Fibroblast of the conjunctiva (primary cell): ENCODE measurements at places on chromosomes 1 and 21.

- peak; percentile 44 for DNase-seq
Measured at GRCh38 chr1:64476251-64476952, 6.5 kb downstream of the CACHD1 start.

GRCh38 chr1:45836451-45836850 is 33.0 kb downstream of the MAST2 start:
- DNase-seq: no peak

GRCh38 chr1:90714521-90714951 is 2.6 kb downstream of the BARHL2 start:
- DNase-seq: no peak

GRCh38 chr21:44288251-44289110 is 2.8 kb downstream of the AIRE start:
- no peak for DNase-seq

DNA sequence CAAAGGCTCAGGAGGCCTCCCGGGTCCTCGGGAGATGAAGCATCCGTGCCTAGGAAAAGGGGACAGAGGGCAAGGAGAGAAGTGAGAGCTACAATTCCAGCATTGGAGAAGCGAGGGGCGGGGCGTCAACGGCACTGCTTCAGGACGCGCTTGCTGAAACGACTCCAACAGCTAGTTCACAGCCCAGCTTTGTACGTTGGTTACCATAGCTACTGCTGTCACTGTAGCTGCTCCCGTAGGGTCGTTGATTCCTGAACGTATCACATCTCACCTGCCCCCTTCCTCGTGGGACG is 63.1 kb downstream of the TOR1AIP2 start:
- DNase-seq: no peak

- DNase-seq: no peak
Measured at GRCh38 chr1:31032266-31032665, 33.3 kb downstream of the PUM1 start.

- no peak for DNase-seq
Measured at GRCh38 chr1:50474859-50475809, 51.9 kb upstream of the DMRTA2 start.

- DNase-seq: no peak
Measured at GRCh38 chr1:209584231-209584672, 738 bp downstream of the CAMK1G start.

DNA sequence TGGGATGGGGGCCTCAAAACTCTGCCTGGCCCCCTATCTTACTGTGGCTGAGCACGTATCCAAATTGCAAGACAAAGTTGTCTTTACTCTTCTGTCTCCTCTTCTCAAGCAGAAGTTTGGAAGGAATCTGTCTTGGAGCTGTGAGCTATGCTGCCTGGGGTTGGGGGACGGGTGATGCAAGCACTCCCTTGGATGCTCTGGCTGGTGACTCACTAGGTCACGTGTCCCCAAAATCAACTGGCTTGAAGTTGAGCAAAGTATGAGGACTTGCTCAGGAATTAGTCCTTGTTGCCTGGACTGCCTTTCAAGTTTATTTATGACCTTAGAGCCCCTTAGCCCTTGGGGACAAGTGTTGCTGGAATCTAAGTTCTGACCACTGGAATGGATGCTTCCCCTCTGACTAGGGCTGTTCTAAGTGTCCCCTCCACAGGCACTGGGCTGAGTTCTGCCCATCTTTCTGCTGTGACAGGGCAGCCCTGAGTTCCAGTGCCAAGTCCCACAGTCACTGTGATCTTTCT is 269.5 kb downstream of the HHAT start:
- DNase-seq: peak; percentile 85

- DNase-seq: no peak
Measured at GRCh38 chr1:204664384-204664651, 21.2 kb downstream of the LRRN2 start.

DNA sequence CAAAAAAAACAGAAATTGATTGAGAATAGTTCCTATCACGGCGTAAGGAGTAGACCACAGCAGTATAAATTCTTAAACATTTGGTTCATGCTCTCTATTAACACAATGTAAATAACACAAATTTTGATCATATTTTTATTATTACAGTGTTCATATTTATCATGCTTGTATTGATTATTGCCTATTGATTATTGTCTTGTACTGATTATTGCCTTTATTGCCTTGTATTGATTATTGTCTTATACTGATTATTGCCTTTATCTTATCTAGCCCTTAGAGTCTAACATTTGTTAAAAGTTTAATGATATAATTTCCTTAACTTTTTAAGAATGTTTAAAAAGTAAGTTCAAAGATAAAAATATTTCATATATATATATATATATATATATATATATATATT is 460.7 kb downstream of the KCNT2 start:
- no peak for DNase-seq

GRCh38 chr1:43352351-43352705 is 6.5 kb upstream of the CDC20 start:
- no peak for DNase-seq

- no peak for DNase-seq
Measured at GRCh38 chr1:164735315-164736052, 176.5 kb downstream of the PBX1 start.

- no peak for DNase-seq
Measured at GRCh38 chr1:169052727-169053126, 53.8 kb upstream of the ATP1B1 start.

DNA sequence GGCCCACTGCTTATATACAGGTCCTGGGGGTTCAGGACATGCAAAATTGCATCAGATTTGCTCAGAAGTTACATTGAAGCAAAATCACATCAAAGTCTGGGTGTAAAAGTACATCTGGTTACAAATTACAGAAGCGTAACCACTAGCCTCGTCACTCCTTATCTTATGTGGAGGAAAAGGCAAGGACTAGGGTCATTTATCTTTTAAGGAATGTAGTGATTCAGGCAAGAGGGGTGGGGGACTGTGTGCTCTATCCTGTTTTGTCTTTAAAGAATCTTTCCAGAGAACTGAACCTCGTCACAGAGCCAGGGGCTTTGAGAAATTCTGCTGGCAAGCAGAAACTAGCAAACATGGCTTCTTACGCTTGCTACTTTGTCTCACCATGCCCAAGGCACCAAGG is 61.1 kb upstream of the RAB4A start:
- DNase-seq: no peak

- DNase-seq: no peak
Measured at GRCh38 chr1:46204406-46204742, 1.2 kb downstream of the LURAP1 start.

DNA sequence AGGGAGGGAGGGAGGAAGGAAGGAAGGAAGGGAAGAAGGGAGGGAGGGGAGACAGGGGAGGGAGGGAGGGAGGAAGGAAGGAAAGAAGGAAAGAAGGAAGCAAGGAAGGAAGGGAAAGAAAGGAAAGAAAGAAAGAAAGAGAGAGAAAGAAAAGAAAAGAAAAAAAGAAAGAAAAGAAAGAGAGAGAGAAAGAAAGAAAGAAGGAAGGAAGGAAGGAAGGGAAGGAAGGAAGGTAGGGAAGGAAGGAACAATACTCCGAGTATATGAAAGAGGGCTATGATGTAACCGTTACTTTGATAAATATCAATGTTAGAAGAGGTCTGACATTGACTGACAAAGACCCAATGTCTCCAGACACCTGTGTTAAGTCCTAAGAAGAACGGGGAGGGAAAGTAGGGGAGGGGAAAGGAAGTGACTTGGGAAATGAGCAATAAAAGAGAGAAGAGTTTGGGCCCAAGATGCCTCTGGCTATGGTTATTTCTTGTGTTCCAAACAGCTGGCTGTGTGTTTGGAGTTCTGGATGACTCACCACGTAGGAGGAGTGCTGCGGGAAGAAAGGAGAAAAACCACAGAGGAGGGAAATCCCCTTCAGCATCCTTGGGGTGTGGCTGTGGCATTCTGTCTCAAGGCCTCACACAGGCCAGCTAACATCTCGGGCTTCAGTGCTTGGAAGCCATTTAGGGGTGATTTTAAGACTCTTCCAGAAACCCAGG is 37.0 kb upstream of the RXRG start:
- peak; percentile 75 for DNase-seq

- peak; percentile 28 for DNase-seq
Measured at GRCh38 chr1:245086389-245086969, 68.3 kb upstream of the KIF26B start.

- no peak for DNase-seq
Measured at GRCh38 chr21:44778499-44778911, 23.1 kb downstream of the UBE2G2 start.

GRCh38 chr1:98045767-98046641 is 125.2 kb upstream of the DPYD start:
- DNase-seq: no peak

DNA sequence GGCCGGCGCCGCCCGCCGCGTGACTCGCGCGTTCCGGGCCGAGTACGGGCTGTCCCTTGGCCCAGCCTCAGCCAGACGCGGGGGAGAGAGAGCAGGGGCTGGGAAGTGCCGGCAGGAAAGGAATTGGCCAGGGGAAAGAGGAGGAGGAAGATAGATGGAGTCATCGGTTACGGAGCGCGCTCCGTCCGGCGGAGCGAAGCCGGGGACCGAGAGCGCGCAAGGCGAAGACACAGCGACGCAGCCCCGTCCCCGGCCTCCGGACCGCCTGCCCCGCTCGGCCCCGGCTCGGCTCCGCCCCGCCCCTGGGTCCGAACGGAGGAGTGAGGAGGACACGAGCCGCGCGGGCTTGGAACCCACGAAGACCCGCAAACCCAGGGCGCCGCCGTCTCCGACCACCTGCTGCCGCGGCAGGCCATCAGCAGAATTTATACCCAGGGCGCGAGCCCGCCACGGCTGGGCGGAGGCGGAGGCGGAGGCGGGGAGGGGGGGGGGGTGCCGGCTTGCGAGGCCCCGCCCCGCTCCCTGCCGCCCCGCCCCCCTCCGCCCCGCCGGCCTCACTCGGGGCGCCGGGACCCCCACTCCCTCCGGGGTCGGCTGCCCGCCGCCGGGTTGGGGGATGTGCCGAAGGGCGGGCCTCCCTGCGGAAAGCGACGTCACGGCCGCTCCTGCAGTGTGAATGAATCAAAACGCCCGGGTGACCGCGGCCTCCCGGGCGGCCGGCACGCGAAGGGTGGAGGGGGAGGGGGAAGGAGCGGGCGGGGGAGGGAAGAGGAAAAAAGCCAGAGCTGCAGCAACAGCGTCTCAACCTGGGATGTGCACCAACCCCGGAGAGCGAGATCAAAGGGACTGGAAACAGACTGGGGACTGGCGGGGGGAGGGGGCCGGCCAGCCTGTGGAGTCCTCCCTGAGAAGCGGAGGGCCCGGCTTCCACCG is at the start of gene LHX4:
Gene LHX4, plus strand, starts transcription at position 782 of the 933 bp plus-strand sequence. CDS start 266 bp downstream, outside the sequence.
- no peak for DNase-seq

DNA sequence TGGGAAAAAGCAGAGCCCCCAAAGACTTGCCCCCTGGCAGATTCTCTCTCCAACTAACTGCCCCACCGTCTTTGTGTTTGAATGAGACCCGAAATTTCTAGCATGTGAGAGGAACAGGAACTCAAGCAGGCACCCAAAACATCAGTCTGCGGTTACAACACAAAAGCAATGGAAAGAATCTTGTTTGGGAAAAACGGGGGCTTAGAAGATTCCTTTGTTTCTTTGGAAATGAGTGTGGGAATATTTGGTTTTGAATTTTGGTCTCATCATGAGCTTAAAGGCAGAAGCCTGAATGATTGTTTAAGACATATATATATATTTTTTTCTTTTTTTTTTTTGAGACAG is 188.9 kb upstream of the TMEM51 start:
- DNase-seq: no peak

DNA sequence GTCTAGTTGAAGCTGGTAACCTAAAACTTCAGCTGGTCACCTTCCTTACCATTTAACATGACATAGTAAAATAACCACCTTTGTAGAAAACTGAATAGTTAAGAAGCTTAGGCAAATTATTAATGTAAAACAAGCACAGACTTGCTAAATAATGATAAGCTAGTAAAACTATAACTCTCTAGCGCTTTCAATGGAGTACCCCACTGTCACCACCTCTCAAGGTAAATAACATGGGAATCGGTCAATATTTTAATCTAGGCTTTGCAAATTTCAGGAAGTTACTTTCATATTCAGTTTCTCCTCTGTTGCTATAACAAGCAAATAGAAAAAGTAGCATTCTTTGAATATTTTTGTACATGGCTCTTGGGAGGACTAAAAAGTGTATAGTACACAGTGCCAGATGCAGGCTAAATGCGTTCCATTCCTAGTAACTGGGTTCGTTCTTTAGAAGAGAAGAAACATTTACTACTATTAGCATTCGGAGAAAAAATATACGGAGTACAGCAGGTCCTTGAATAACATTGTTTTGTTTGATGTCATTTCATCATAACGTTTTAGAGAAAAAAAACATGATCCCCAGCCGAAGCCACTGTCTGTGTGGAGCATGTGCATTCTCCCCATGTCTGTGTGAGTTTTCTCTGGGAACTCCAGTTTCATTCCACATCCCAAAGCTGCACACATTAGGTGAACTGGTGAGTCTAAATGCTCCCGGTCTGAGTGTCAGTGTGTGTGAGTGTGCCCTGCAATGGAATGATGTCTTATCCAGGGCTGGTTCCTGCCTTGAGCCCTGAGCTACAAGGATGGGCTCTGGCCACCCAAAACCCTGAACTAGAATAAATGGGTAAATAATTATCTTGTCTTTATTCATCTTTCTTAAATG is 52.5 kb downstream of the EPRS1 start:
- no peak for DNase-seq

DNA sequence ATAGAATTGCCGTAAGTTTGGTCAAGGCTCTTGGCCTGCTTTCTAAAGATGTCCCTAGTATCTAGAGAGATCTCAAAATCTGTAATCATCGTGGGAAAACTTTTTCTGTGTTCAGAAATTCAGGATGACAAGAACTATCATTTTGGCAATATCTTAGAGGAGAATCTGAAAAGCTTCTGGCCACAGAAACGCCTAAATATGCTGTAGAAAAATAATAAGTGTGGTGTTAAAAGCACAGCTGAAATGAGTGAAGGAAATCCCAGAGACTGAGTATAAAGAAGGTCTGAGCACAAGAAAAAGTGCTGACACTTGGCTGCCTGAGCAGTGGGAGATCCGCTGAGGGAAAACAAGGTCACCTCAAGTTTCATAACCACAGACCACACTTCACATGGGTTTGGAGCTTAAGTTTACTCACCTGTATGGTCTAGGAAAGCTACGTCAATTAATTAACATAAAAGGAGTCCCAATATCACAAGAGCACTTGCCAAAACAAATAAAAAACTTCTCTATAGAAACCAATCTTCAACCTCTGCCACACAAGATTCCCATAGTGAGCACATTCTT is 235.2 kb upstream of the IRF2BP2 start:
- no peak for DNase-seq

DNA sequence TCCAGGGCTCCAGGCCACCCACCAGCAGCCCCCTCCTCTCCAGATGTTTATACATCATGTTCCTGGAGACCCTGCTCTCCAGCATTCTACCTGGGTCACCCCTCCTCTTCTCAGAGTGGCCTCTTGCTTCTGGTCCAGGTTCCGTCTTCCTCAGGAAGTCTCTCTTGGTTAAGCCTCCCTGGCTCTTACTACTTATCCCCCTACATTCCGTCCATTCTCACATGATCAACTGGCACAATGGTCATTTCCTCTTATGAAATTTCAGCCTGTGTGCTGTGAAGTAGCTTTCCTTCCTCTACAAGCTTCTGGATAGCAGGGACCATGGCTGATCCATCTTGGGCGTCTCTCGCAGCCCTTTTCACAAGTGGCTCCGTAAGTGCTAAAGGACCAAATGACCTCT is 33.9 kb upstream of the ATP2B4 start:
- DNase-seq: no peak
